Esophagus muscularis mucosa (tissue), 4 donors: ENCODE measurements at places on chromosomes 3 and 15. TPM values are rescaled to one million over a fixed set of nuclear protein-coding genes. Genes with fewer than 3 reads are reported as not detected.

FMN1 gene
- total RNA-seq = 4.8 TPM

C15orf61 gene
- 6.6 TPM for total RNA-seq

SCN5A gene
- 0.42 TPM for total RNA-seq

CCDC39 gene
- total RNA-seq = not detected

NRROS gene
- total RNA-seq = 6.5 TPM

THRB gene
- total RNA-seq = 68.6 TPM

BCL6 gene
- total RNA-seq = 114 TPM

C3orf49 gene
- total RNA-seq = not detected

CRELD1 gene
- 47.4 TPM for total RNA-seq

IL5RA gene
- 1.2 TPM for total RNA-seq

PIF1 gene
- total RNA-seq = 0.78 TPM

SLC2A2 gene
- not detected for total RNA-seq

UCN2 gene
- total RNA-seq = not detected

DNA sequence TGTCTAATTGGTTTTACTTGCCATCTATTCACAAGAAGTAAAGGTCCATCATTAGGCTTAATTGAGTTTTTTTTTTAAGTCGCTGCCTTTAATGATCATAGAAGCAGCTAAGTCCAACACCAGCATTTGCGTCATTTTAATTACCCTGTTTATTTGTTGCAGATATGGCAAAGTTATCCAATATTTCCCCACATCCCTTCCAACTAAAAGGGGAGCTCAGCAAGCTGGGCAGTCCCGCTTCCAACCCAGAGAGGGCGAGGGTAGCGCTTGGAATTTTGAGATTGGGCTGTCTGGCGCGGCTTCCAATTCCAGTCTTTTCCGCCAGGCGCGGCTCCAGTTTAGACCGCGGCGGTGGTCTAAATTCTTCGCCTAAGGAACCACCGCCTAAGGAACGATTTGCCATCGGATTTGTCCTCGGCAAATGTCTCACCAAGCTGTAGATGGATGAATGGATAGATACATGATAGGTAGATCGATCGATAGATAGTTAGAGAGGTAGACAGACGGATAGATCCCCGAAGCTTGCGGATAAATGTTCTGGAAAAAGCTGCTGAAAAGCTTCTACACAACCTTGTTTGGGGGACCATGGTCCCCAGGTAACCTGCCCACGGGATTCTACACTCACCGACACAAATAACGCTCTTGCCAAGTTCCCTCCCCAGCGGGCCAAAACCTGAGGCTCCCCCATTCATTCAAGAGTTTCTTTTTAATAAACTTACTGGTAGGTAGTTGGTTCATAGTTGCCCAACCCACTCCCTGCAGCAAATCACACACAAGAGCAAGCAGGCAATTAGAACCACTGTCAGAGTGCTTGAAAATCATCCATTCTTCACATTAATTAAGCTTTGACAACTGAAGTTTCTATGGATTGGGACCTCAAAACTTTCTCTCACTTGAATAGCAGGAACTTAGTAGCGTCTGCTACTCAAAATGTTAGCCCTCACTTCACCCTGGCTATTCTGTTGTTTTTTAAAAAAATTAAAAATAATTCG is 49.1 kb downstream of the ZIC4 start:
- peak; percentile 72 for DNase-seq

- no peak for DNase-seq
Measured at GRCh38 chr3:190645932-190646460, 132.1 kb downstream of the IL1RAP start.

GRCh38 chr3:139561959-139562676 is 22.6 kb upstream of the RBP1 start:
- peak; percentile 89 for DNase-seq

- no peak for DNase-seq
Measured at GRCh38 chr15:69403594-69403993, 10.6 kb upstream of the KIF23 start.

DNA sequence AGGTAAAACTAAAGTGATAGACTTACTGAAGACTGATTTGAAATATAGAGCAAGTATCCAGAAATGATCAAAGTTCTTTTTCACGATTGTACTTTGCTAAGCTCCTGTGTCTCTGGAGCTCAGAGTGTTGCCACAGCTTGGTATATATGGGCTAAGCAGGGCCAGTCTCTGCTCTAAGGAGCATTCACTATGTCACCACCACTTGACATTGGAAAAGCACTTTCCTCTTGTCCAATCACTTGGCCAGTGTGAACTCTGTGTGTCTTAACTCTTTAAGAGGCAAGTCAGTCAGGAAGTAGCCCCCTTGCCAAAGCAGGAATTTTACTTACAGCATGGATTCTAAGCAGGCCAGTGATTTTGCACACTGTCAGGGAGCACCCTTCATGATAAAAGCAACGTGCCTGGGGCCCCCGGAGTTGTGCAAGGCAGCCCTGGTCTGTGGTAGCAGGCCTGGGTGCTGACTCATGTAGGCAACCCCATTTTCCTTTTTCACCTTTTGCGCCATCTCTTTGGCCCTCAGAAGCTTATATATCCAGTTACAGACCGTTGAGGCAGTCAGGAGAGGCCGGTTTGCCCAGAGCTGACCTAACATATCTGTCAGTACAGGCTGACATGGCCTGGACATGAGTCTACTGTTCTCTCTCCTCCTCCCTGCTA is 73.0 kb downstream of the HCN4 start:
- DNase-seq = no peak

- DNase-seq = no peak
Measured at GRCh38 chr3:186789554-186790260, 6.3 kb downstream of the EIF4A2 start.

- DNase-seq = no peak
Measured at GRCh38 chr15:90266485-90266884, 1.0 kb downstream of the NGRN start.

DNA sequence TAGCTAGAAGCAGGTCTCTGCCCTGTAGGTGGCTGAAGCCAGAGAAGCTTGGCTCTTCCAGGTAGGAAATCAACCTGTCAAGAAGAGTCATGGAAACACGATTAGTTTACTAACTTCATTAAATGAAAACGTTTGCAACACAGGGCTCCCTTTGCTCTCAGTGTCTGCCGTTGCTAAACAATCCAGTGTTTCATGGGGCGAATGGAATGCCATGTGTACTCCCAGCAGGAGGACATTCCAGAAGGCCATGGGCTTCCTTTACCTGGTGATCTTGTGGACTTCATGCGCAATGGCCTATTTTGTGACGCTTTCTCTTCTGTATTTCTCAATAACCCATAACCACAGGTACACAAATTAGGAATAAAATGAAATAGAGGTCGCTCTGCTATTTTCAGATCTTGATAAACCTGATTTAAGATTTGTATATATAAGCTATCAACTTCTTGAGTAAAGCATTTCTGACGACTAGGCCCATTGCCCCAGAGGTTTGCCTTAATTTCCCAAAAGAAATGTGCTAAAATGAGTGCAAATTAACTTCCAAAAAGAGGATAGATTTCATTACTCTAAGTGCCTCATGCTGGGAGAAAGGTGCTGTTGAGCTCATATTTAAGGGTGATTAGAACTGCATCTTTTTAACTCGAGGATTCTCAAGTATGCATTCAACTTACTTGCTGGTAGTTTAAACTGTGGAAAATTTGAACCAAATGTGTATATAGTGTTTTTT is 171.0 kb downstream of the EPHA3 start:
- no peak for DNase-seq

- no peak for DNase-seq
Measured at GRCh38 chr3:181292984-181293383, 303.4 kb upstream of the DNAJC19 start.

- no peak for DNase-seq
Measured at GRCh38 chr15:69061414-69061842, 46.9 kb downstream of the NOX5 start.

- DNase-seq = no peak
Measured at GRCh38 chr15:67372986-67373675, 118.5 kb downstream of the IQCH start.

DNA sequence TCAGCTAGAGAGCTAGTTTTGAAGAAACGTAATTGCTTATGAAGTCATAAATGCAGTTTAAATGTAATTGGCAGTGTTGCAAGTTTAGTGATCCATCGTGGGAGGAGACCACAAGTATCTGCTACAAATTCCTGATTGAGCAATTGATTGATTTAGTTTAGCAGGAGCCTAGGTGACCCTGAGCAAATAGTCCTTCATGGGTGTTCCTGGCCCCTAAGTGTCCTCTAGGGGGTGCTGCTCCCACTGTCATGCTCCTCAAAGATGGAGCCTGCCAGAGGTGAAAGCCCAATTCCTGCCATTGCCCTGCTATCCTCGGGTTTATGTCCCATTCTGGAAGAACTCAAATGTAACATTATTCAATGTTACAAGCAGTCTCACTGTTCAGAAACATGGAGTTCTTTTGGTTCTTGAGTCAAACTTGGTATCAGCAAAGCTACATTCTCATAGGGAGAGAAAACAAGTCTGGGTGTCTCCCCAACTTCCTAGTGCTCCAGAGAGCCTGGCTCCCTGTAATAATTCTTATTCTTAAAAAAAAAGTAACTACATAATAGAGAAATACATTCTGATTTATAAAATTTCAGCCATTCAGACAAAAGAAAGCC is 29.8 kb upstream of the SENP5 start:
- DNase-seq = no peak

DNA sequence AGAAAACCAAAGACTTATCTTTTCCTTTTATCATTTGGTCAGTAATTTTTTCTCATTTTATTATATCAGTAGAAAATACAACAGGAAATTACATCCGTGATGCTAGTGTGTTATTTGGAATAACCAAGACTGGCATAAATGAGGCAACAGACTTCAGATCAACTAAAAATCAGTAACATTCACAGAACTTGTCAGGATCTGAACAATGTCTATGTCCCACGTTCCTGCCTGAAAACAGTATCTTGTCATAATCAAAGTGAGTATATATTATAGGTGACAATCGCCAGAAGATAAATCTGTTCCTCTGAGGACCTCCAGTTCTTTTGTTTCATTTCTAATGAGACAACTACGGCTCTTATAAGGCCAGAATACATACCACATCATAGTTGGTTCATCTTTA is 41.8 kb downstream of the MYH15 start:
- no peak for DNase-seq

DNA sequence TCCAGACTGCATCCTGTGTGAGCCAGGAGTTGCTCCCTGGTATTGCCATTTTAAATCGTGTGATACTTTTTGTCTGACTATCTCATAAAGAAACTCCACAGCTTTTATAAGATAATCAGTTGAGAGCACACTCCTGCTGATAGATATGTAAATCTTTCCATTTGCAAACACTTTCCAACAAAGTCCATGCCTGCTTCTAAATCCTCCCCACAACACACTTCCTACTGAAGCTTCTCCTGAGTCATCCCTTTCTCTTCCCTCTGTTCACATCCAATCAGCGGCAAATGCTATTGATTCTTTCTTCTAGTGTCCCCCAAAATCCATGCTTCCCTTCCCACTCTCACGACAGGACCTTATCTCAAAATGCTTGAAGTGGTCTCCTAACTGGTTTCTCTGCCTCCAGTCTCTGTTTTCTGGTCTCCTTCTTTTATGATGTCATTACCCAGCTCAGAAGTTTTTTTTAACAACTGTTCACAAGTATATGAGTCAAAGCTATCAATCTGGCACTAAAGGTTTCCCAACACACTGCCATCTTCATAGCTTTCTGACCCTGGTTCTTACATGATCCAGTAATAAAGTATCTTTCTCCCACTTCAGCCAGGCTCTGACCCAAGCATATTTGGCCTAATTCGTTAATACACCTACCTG is 4.5 kb upstream of the WWTR1 start:
- DNase-seq = no peak

DNA sequence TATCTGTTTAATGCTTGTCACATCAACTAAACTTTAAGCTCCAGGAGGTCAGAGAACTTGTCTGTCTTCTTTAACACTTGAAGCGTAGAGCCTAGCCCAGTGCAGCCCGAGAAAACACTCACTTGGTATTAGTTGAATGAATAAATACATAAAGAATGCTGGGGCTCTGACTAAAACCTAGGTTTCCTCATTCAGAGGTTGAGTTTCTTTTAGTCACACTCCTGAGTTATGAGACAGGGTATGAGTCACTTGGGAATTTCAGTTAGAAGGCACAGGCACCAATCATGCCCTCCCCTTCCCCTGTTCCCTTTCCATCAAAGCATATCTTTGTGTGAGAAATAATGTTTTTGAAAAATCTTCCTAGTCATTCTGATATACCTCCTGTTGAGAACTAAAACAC is 589.8 kb upstream of the DPPA4 start:
- DNase-seq = no peak

DNA sequence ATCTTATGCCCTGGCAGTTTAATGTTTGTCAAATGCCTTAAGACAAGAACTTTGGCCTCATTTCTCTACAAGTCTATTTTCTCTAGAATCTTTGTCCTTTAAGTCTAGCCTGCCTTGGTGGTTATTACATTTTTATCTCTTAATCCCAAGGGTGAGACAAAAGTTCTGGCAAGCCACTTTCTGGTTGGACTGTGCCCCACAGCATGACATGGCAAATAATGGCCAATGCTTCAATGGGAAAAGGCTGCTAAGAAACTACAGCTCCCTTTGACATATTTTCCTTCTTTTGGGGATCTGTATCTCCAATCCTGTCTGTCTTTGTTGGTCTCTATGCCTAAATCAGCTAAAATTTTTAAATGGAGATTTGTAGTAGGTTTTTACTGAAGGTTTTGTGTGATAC is 181.6 kb upstream of the MBNL1 start:
- no peak for DNase-seq

GRCh38 chr3:190558316-190558715 is 44.4 kb downstream of the IL1RAP start:
- DNase-seq = no peak

- DNase-seq = no peak
Measured at GRCh38 chr3:49593041-49593440, 38.8 kb downstream of the BSN start.

- peak; percentile 45 for DNase-seq
Measured at GRCh38 chr3:46517016-46517783, 19.4 kb downstream of the RTP3 start.

GRCh38 chr3:107772016-107772415 is 249.3 kb downstream of the BBX start:
- no peak for DNase-seq

- DNase-seq = no peak
Measured at GRCh38 chr3:17983106-17983505, 240.7 kb upstream of the TBC1D5 start.

- DNase-seq = no peak
Measured at GRCh38 chr3:45526441-45526840, 68.1 kb upstream of the LIMD1 start.

DNA sequence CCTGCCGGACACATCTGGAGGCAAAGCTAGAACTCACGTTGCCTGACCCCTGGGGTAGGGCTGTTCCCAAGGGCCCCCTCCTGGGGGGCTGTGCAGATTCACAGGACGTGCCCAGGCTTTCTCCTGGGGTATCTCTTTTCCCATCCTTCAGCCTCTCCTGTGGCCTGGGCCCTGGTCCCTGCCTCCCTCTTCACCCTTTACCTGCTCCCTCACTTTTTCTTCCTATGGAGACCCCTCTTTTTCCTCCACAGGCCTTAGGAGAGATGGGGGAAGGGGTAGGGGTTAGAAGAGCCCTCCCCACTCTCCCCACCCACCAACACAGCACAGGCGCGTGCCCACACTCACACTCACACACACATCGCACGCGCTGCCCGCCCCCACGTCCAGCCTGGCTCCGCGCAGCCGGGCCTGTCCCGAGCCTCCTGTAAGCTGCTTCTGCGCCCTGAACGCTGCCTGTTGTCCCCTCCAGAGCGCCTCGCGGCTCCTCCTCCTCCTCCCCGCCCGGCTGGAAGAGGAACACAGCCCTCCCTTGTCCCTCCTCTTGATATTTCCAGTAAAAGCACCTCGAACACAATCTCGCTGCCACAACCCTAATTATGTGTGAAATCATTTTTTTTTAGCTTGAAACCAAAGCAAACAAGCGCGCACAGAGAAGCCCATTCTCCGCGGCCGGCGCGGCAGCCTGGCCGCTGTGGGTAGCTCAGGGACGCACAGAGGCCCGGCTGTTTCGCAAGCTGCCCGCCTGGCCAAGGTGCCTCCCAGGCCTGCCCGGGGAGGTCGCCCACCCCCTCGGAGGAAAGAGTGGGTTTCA is 33.9 kb upstream of the ACAN start:
- DNase-seq = peak; percentile 60
